ENCODE measurements at places on chromosomes 5 and 9.

- peak; percentile 34 for DNase-seq
Measured at GRCh38 chr9:85534340-85534739, 207.4 kb downstream of the AGTPBP1 start.

- DNase-seq, result no peak
Measured at GRCh38 chr9:126420643-126421564, 94.3 kb downstream of the MVB12B start.

GRCh38 chr5:137760719-137761516 lies 6.8 kb upstream of the HNRNPA0 start:
- no peak for DNase-seq

DNA sequence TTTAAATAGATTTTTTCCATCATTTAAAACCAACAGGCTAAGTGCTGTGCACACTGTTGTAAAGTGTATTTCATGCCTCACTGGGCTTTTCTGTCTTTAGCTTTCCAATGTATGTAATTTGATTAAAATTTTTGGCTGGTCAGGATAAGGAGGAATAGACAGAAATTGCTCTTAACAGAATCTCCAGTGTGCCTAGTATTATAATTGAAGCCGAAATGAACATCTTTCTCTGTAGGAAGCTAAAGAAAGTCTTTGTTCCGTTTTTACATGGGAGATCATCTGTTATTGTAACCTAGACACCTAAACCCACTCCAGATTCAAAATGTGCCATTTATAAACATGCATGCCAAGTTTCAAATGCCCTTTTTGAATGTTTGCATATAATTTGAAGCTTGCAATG lies 54.5 kb upstream of the SMIM15 start:
- DNase-seq, result no peak

Measured in heart left ventricle (tissue), 16 donors.